Activated CD4-positive, alpha-beta T cell treated with anti-CD3 and anti-CD28 coated beads, Interleukin-2, Interleukin-6, amounts not matched to agents 100 ng/mL and 50 ng/mL, durations not matched to agents 16 hours and 8 hours (primary cell): ENCODE measurements at places on chromosomes 13 and 19.

DNA sequence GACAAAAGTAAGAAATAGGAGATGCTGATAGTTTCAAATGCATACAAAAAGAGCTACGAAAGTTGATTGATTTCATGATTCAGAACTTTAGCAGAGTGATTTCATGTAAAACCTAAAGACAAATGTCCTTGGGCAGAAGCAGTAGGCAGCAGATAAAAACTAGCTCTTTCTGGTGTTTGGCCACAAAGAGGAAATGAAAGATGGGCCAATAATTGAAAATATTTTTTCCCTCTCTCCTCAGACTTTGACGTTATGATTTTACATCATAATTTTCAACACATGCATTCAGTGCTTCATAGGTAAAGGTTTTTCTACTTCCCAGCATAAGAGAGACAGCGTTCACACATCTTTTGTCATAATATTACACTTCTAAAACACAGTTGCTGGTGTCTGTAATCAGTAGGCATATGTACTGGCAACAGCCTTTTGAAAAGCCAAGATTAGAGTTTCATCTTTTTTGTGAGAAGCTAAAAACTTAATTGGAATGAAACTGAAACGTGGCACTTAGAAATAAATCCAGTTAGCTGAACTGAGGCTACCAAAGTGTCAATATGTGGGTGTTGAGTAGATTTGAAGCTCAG is 9.3 kb downstream of the SCEL start:
- DNase-seq = no peak

DNA sequence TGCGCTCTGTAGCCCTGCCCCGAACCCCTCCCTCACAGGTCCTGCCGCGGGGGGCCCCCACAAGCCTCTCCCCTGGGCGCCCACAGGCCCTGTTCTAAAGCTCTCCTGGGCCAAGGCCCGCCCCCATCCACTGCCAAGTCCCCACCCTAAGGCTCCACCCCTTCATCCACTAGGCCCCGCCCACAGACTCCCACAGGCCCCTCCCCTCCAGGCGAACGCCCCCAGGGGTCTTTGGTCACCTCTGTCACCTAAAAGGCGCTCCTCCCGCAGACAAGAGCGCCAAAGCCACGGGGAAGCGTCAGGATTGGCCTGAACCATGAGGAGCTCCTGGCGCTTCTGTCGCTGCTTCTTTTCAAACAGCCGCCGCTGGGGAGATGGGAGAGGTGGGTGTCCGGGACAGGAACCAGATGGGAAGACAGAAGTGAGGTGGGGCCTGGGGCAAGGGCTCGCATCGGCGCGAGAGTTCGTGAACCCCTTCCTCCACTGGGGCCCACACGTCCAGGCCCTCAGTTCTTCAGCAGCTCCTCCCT is 2.3 kb downstream of the TULP2 start:
- DNase-seq = peak; percentile 76

DNA sequence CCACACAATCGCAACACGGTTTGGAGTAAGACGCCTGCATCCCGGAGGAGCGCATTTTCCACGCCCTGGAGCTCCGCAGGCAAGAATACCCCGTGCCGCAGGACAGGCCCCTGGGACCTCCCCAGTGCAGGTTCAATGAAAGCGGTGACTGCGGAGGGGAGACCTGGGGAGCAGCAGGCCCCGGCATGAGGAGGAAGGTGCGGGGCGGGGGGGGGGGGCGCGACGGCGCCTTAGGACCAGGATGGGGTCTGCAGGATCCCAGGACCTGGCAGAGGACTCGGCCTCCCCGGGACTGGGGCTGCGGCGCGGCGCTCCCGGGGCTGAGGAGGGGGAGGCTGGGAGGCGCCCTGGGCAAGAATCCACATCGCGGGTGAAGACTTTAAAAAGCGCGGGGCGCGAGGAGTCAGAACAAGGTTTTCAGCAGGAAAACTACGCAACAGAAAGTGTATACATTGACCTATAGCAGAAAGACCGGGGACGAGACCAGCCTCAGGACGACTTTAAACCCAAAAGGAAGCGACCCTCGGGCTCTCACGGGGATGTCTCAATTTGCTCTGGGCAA is 432 bp downstream of the ZNF611 start:
- no peak for DNase-seq

DNA sequence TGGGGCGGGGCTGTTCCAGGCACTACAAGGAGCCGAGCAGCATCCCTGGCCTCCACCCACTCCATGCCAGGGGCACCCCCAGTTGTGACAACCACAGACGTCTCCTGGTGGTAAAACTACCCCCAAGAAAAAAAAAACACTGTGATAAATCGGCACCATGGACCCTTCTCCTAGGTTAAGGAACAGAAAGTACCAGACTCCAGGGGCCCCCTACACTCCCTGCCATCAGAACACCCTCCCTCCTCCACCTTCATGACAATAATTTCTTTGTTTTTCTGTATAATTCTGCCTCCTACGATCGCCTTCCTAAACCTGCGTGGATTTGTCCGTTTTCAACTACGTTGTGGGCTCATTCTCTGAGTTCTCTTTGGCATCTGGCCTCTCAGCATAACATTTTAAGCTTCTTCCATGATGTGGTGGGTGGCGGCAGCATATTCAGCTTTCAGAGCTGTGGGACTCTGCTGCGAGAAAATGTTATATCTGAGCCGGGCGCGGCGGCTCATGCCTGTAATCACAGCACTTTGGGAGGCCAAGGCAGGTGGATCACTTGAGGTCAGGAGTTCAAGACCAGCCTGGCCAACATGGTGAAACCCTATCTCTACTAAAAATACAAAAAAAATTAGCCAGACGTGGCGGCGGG is 8.6 kb downstream of the TLE2 start:
- no peak for DNase-seq

DNA sequence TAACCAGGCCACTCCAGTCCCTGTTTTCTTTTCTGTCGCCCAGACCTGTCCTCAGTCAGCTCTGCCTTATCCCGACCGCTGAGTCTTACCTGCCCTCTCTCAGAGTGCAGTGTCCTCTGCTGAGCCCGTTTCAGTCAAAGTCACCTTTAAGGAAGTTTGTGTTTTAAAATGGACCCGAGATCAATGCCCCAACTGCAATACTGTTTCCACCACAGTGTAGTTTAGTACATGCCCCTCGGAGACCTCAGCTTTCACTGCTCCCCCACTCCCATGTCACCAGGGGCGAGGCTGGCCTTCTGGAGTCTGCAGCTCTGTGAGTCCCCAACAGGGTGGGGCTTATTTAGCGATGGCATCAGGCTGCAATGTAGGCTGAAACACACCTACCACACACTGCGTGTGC is 248.4 kb upstream of the TSHZ3 start:
- no peak for DNase-seq
